Panc1 (cell line): ENCODE measurements at places on chromosomes 1 and 21. TPM values are rescaled to one million over a fixed set of nuclear protein-coding genes. Genes with fewer than 3 reads are reported as not detected.

Gene ZNF593OS
- not detected for total RNA-seq

DNA sequence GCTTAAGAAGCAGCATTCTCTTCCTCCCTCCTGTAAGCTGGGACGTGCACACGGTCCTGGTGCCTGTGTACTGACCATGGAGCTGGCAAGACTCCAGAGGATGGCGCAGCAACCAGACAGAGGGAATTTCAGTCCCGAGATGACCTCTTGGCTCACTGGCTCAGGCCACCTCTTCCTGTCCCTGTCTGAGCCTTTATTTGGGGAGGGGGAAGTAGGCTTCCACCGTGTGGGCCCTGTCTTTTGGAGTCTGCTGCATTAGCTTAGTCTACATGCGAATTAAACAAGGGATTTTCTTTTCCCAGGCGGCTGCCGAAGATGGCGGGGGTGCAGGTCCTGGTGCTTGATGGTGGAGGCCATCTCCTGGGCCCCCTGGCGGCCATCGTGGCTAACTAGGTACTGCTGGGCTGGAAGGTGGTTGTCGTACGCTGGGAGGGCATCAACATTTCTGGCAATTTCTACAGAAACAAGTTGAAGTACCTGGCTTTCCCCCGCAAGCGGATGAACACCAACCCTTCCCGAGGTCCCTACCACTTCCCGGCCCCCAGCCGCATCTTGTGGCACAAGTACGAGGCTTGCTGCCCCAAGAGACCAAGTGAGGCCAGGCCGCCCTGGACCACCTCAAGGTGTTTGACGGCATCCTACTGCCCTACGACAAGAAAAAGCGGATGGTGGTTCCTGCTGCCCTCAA lies 10.2 kb downstream of the IL24 start:
- no peaks in the 10 kb centered on the region for H3K36me3 ChIP-seq
- H3K27ac ChIP-seq = no peak overlapping the region
- no peaks in the 10 kb centered on the region for H3K4me1 ChIP-seq

DNA sequence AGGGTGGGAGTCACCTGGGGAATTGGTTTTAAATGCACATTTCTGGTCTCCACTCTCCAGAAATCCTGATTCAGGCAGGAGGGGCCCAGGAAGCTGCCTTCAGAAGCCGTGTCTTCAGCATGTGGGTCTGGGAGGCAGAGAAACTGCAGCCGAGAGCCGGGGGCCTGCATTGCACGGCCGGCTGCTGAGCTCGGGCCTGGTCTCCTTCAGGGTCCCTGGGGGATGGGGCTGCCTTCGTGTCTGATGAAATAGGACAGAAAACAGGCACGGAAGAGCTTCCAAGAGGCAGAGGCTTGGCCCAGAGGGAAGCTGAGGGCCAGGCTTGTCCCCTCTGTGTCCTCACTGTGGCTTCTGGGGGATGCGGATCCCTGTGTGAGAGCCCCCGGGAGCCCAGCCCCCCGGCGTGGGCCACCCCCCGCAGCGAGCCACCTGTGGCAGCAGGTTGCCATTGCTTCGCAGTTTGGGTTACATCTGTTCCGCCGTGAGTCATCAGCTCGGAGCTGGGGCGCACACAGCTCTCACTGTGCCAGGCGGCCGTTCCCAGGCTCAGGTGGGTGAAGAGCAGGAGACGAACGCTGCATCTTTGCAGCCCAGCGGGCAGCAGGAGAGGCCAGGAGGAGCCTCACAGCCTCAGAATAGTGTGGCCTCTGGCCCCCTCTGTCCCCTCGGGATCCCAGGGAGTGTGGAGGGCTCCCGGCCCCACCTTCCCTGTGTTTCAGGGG lies 72.4 kb downstream of the AJAP1 start:
- H3K4me1 ChIP-seq = no peaks in the 10 kb centered on the region
- H3K27me3 ChIP-seq = no peaks in the 10 kb centered on the region; the same call in 1 of the 2 replicates
- H3K27ac ChIP-seq = no peak overlapping the region
- H3K4me3 ChIP-seq = no peak overlapping the region
- DNase-seq = no peak

- H3K4me1 ChIP-seq = no peaks in the 10 kb centered on the region
- H3K27me3 ChIP-seq = 0 out of 2 replicates have a peak, but pooled peaks cover 2% of the 10 kb centered on the region
- no peak for DNase-seq
- H3K27ac ChIP-seq = no peak overlapping the region
Measured at GRCh38 chr1:208298593-208299269, 54.5 kb upstream of the PLXNA2 start.

DNA sequence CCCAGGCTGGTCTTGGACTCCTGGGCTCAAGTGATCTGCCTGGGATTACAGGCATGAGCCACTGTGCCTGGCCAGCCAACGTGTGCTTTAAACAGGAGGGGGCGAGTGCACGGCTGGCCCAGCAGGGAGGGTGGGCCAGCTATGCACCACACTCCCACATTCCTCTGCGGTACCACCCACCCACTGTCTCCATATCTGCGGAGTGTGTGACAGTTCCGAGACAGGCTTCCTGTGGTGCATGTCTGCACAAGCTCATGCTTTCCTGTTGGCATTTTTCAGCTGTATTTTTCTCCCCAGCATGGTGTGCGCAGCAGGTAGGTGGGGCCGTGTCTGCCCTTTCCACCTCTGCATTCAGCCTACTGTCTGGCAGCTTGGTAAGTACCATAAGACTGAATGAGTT lies 183.3 kb downstream of the AJAP1 start:
- H3K4me3 ChIP-seq = no peak overlapping the region
- H3K4me1 ChIP-seq = no peaks in the 10 kb centered on the region
- DNase-seq = no peak
- H3K27me3 ChIP-seq = no peaks in the 10 kb centered on the region
- H3K27ac ChIP-seq = no peak overlapping the region

Gene OR2T35
- total RNA-seq = not detected

GRCh38 chr1:69737527-69738185 lies 169.9 kb downstream of the LRRC7 start:
- H3K27me3 ChIP-seq = 0 out of 2 replicates have a peak, but pooled peaks cover 2% of the 10 kb centered on the region
- H3K4me1 ChIP-seq = no peaks in the 10 kb centered on the region
- no peak overlapping the region for H3K4me3 ChIP-seq
- H3K27ac ChIP-seq = no peak overlapping the region
- peak; percentile 42 for DNase-seq
- no peaks in the 10 kb centered on the region for H3K36me3 ChIP-seq

Gene DNAJC28
- total RNA-seq = 1.5 TPM

DNA sequence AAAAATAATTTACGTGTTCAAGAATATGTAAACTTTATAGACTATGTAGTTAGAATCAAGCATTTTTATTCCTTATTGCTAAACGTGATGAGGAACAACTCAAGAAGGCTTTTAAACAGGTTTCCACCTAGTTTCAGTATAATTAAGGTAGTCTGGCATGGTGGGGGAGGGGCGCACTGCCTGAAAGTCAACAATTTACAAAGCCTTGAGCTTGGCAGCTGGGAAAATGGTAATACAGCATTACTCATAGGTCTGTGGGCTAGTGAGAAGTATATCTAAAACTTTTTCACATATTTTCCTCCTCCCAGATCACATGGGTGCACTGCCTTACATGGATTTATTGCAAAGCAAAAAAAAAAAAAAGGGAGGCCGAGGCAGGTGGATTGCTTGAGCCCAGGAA lies 75.2 kb downstream of the EVI5 start:
- H3K4me1 ChIP-seq = no peaks in the 10 kb centered on the region
- no peaks in the 10 kb centered on the region for H3K27me3 ChIP-seq
- H3K4me3 ChIP-seq = no peak overlapping the region
- no peak overlapping the region for H3K27ac ChIP-seq

Gene TNFRSF9
- 0.23 TPM for total RNA-seq

- H3K36me3 ChIP-seq = peaks cover 20% of the 10 kb centered on the region; the same call in 1 of the 2 replicates
- H3K27ac ChIP-seq = no peak overlapping the region
- DNase-seq = no peak
- H3K4me3 ChIP-seq = no peak overlapping the region
- H3K4me1 ChIP-seq = no peaks in the 10 kb centered on the region
Measured at GRCh38 chr1:11238311-11238710, 24.0 kb downstream of the MTOR start.

Gene SYDE2
- 18.2 TPM for total RNA-seq

DNA sequence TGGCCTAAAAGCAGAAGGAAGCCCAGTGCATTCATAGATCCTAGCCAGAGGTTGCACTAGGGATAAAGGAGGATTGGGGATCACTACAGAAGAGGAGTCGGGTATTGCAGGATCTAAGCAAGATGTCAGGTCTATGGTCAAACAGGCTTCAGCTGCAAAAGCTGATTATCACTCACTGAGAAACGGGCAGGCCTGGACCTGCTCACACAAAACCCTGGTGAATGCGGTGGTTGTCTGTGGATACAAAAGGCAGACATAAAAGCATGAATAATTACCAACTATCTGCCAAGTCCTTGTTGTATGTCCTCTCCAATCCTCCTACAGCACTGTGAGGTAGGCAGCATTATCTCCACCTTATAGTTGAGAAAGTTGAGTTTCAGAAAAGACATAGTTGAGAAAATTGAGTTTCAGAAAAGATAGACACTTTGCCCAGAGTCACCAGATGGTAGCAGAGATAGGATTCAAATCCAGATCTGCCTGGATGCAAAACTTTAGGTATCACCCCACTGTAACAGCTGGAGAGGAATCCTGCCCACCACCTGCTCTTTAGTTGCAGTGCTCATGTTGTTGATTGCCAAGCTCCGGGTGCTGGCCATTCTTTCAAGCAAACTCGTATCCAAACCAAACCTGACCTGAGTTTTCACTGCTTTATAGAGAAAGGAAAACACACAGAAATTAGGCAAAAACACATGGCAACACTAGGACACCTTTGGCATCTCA lies 49.6 kb upstream of the HOOK1 start:
- no peaks in the 10 kb centered on the region for H3K27me3 ChIP-seq
- no peak overlapping the region for H3K27ac ChIP-seq
- no peaks in the 10 kb centered on the region for H3K36me3 ChIP-seq
- no peak for DNase-seq

DNA sequence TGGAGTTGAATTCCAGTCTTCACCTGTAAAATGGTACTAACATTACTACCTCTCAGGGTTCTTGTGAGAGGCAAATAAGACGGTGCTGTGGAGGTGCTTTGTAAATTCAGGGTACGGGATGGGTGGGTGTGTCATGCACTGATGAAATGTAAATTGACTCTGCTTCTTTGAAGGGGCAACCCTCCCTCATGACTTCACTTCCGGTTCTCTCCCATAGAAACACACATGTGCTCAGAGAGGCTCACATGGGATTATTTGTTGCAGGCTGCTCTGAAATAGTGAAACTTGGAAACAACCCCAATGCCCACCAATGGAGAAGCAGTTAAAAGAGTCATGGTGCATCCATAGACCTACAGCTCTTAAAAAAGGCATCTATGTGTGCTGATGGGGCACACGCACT lies 44.9 kb upstream of the SCMH1 start:
- DNase-seq = no peak
- peaks cover 15% of the 10 kb centered on the region for H3K27me3 ChIP-seq
- no peak overlapping the region for H3K4me3 ChIP-seq
- no peaks in the 10 kb centered on the region for H3K4me1 ChIP-seq
- no peak overlapping the region for H3K27ac ChIP-seq

Gene KCNE2
- not detected for total RNA-seq

DNA sequence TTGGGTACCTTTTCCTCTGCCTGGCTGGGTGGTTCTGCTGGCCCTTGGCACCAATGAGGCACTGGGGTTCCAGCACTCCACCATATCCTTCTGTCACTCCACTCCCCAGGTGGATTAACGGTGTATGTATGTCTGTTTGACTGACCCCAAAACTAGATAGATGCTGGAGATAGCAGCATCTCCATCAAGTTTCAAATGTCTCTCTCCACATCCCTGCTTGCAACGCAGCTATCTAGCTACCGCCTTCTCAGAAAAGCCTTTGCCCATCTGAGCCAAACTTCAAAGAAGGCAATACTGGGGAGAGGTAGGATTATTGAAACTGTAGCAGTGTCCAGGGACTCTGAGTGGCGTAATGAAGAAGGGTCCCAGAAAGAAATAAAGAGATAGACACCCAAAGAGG lies 64.0 kb downstream of the RHBG start:
- no peak overlapping the region for H3K4me3 ChIP-seq
- peaks cover 26% of the 10 kb centered on the region for H3K27me3 ChIP-seq
- no peak for DNase-seq
- no peaks in the 10 kb centered on the region; the same call in 1 of the 2 replicates for H3K4me1 ChIP-seq
- H3K27ac ChIP-seq = no peak overlapping the region

Gene CXADR
- 24.7 TPM for total RNA-seq
